Smooth muscle cell of bladder (primary cell): ENCODE measurements at places on chromosomes 16 and 17. TPM values are rescaled to one million over a fixed set of nuclear protein-coding genes. Genes with fewer than 3 reads are reported as not detected.

BRIP1 gene
- total RNA-seq: 1.7 and 3.0 TPM in 2 replicates

TMEM100 gene
- total RNA-seq: 1.8 and 10.7 TPM in 2 replicates

KRTAP4-6 gene
- not detected in 2 replicates for total RNA-seq

ZNF205 gene
- 11.8 and 12.8 TPM in 2 replicates for total RNA-seq

SP2 gene
- 0.14 and 0.28 TPM in 2 replicates for total RNA-seq

VPS9D1 gene
- total RNA-seq: 7.1 TPM in 2 replicates

SRR gene
- total RNA-seq: 13.8 and 14.7 TPM in 2 replicates

LDHD gene
- 0.55 and 0.71 TPM in 2 replicates for total RNA-seq

HBA2 gene
- not detected in 2 replicates for total RNA-seq

FBXW10B gene
- total RNA-seq: 0.18 and 0.57 TPM in 2 replicates

PLCG2 gene
- 0.43 and 0.65 TPM in 2 replicates for total RNA-seq

SSTR5 gene
- not detected in 2 replicates for total RNA-seq

CNGB1 gene
- not detected in 2 replicates for total RNA-seq

UMOD gene
- total RNA-seq: not detected in 2 replicates

RMI2 gene
- total RNA-seq: 1.4 and 1.5 TPM in 2 replicates

NPIPB9 gene
- 0.71 and 1.4 TPM in 2 replicates for total RNA-seq

TERB1 gene
- under 0.01 and 0.09 TPM in 2 replicates for total RNA-seq

ABCC11 gene
- total RNA-seq: under 0.01 TPM in 2 replicates

NOL11 gene
- total RNA-seq: 23.3 and 24.0 TPM in 2 replicates

GFER gene
- 10.1 and 11.5 TPM in 2 replicates for total RNA-seq

TPSAB1 gene
- not detected in 2 replicates for total RNA-seq

TRIM72 gene
- not detected in 2 replicates for total RNA-seq

ASGR1 gene
- total RNA-seq: 0.28 and 0.37 TPM in 2 replicates

NPIPA3 gene
- total RNA-seq: 0.57 and 1.5 TPM in 2 replicates

PDILT gene
- not detected in 2 replicates for total RNA-seq

CLDN7 gene
- 1.3 and 1.6 TPM in 2 replicates for total RNA-seq

KRTAP1-1 gene
- not detected in 2 replicates for total RNA-seq

TPSG1 gene
- total RNA-seq: not detected in 2 replicates

ATP1B2 gene
- total RNA-seq: not detected in 2 replicates

SOX15 gene
- total RNA-seq: 0.14 and 0.18 TPM in 2 replicates

PTGES3L gene
- total RNA-seq: 0.09 and 0.14 TPM in 2 replicates

HSD11B2 gene
- total RNA-seq: not detected in 2 replicates

CMTM2 gene
- not detected in 2 replicates for total RNA-seq

ENO3 gene
- total RNA-seq: 1.6 and 2.6 TPM in 2 replicates

ALDH3A2 gene
- total RNA-seq: 37.8 and 57.2 TPM in 2 replicates

PLEKHM1 gene
- 10.7 and 18.9 TPM in 2 replicates for total RNA-seq

TAC4 gene
- total RNA-seq: not detected in 2 replicates

EPN3 gene
- not detected in 2 replicates for total RNA-seq

HOXB8 gene
- total RNA-seq: not detected in 2 replicates

CHAD gene
- total RNA-seq: not detected in 2 replicates

CEP112 gene
- 5.4 and 7.5 TPM in 2 replicates for total RNA-seq

DHRS7C gene
- total RNA-seq: not detected in 2 replicates

DPEP2 gene
- total RNA-seq: not detected in 2 replicates

HAS3 gene
- 2.4 and 7.6 TPM in 2 replicates for total RNA-seq
